Activated naive CD4-positive, alpha-beta T cell (primary cell): ENCODE measurements at places on chromosomes 7 and 10.

GRCh38 chr10:44422570-44423101 is 37.7 kb upstream of the CXCL12 start:
- DNase-seq = no peak

DNA sequence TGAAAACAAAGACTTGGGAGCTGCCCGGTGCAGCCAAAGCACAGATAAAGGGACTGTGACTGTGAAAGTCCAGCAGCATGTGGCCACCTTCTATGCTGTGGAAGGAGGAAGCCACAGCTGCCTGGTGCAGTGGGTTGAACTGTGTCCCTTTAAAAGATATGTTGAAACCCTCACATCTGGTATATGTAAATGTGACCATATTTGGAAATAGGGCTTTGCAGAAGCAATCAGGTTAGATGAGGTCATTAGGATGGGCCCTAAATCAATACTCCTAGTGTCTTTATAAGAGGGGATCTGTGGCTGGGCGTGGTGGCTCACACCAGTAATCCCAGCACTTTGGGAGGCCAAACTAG is 136.9 kb downstream of the GLI3 start:
- DNase-seq = no peak

DNA sequence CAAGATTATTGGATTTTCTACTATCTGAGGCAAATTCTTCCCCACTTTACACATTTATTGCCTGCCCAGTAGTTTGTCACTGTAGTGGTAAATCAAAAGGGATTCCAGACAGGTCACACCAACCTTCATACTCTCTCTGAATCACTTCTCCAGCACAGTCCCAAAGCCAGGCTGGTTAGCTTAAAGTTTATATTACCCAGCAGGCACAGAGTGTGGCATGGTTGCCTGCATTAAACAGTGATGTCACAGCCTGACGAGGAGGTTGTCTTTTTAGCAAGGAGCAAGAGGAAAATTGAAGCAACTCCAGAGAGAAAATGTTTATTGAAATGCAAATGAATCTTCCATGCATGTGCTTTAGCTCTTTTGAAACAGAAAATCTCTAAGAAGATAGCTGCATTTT is 375.5 kb upstream of the CELF2 start:
- DNase-seq = no peak

DNA sequence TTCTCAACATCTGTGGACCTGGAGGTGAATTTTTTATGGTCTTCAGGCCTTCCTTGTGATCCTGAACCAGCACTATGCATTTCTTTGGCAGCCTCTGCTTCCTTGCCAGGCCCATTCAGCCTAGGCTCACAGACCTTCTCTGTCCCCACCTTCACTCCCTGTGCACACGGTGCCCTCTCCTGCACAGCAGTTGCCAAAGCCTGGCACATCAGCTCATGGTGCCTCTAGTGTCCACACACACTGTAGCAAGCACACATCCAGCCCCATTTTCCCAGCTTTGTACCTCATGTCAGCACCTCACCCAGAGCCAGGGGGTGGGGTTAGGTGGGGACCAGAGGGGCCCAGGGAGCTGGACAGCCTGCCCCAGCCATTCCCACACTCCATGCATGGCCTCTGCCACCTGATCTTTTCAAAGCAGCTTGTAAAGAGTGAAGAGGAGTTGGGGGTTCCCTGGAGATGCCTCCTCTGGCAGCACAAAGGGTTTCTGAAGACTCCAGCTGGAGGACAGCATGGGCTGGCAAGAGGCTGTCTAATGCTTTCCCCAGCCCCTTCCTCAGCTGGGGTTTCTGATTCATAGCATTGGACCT is 57.9 kb upstream of the TMEM72 start:
- no peak for DNase-seq

DNA sequence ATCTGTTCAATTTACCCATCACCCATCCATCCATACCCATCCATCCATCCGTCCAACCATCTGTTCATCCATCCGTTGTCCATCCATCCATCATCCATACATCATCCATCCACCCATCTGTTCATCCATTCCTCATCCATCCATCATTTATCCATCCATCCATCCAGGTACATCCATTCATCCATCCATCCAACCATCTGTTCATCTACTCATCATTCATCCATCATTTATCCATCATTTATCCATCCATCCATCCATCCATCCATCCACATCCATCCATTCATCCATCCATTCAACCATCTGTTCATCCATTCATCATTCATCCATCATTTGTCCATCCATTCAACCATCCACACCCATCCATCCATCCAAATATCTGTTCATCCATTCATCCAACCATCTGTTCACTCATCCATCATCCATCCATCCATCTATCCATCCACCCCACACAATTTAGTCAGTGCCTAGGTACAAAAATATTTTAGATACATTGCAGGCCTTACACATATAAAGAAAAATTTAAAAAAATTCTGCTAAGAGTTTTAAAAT is 119.1 kb downstream of the PRKCQ start:
- no peak for DNase-seq

GRCh38 chr10:81875467-81876252 is 666 bp downstream of the NRG3 start:
- DNase-seq = no peak

DNA sequence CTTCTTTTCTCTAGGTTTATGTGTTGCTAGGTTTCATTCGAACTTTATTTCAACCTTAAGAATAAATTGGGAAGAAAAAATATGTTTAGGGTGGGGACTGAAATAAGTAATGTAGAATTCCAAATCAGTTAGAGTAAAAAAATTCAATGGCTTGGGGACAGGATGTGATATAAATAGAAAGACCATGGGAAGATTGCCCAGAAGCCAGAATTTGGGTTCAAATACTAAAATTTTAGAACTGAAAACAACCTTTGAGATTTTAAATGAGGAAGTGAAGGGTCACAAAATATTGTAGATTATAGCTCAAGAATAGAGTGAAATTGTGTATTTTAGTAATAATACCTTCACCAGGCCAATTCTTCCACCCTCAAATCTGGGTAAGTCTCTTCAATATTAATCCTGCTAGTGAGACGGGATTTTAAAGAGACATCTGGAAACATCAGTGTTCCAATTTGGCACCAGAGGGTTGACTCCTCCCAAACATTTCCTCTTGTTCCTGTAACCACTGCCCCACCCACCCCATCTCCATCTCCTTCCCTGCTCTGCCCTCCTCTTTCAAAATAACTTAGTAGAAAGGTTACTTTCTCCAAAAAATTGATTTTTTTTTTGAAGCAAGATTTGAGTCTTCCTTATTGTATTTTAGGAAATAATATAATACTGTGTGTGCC is 51.3 kb upstream of the FAM3C start:
- no peak for DNase-seq

GRCh38 chr7:7535691-7536090 is at the start of gene COL28A1:
Gene COL28A1, minus strand, starts transcription at chr7:7535873. Its CDS starts 2,998 bp downstream, at chr7:7532875.
- DNase-seq = no peak

GRCh38 chr10:120105001-120105400 is 212.5 kb downstream of the SEC23IP start:
- no peak for DNase-seq

DNA sequence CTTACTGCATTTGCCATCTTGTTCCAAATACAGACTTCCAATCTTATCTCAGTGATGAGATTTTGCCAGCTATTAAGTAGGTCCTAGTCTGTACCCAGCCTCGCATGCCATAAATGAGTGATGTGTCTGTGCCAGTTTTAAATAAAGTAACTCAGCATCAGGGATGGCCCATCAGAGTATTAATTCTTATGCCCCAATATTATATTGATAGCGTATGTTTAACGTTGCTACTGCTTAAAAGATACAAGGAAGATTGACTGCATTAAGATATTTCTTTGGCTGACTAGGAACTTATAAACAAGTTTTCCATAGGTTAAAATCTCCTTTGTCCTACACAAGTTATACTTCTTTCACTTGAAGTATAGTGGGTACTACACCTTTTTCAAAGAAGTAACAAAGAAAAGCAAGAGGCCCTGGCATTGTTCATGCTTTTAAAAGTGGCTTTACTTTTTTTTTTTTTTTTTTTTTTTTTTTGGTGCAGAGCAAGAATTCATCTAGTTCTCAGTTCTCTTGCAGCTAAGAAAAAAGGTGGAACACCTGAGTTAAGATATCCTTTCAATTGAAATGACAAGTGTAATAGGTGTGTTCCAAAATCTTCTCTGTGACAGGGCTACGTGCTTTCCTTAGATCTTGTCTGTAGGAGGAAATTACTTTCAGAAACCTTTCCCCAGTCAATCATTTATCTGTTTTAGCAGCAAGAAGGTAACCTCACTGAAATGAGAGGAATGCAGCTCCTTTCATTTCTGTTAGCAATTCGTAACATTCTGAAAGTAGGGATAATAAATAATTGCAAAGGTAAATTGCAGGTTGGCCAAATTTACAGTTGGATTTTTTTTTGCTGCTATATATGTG is 245.0 kb downstream of the CELF2 start:
- no peak for DNase-seq

DNA sequence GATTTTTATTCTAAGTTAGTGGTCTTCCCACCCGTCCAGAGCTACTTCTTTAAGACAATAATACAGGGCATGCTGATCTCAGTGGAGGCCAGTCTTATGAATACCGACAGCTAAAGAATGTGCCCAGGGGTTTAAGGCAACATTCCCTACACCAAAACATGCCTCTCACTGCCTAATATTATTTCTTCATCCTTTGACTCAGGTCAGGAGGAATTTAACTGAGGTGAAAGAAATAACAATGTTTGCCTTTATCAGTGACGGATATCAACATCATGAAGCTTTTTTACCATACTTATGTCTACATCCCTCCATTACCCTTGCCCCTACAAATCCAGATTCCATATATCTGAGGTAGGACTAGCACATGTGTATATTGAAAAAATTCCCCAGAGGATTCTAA is 33.3 kb upstream of the TES start:
- no peak for DNase-seq

DNA sequence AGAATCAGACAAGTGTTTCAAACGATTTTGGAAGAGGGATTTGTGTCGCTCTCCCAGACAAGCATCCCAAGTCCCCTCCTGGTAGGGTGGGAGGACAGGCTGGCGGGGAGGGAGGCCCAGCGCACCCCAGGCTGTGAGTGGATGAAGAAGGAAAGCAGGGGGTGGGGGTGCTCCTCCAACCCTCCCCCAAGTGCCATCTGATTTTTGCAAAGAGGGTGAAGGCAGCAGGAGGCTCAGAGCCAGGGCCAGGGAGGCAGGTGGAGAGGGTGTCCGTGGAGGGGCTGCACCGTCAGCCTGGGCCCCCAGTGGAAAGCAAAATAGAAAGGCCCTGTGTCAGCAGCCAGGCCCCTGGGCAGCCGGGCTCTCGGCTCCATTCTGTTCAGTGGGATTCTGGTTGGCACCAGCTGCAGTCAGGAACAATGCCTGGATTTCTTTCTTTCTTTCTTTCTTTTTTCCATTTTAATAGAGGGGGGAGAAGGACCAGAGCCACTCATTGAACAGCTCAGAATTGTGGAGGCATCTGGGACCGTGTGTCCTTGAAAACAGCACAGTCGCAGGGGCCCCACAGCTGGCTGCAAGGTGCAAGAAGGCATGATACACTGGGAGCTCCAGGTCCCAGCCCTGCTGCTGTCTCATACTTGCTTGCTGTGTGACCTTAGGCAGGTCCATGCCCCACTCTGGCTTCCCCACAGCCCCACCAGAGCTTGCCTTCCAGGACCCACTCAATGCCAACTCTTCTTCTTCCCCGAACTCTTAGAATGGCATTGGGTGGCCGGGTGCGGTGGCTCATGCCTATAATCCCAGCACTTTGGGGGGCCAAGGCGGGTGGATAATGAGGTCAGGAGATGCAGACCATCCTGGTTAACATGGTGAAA is 7.1 kb upstream of the ZMIZ1 start:
- no peak for DNase-seq

- DNase-seq = no peak
Observed at GRCh38 chr7:131540491-131541162, 15.8 kb downstream of the PODXL start.

- no peak for DNase-seq
Observed at GRCh38 chr7:105493923-105494315, 28.2 kb downstream of the PUS7 start.

GRCh38 chr10:96673318-96674099 is 46.8 kb downstream of the PIK3AP1 start:
- no peak for DNase-seq

GRCh38 chr10:124953421-124953820 is 11.5 kb downstream of the ZRANB1 start:
- DNase-seq = no peak

GRCh38 chr10:5812283-5813090 is 747 bp downstream of the GDI2 start:
- no peak for DNase-seq

GRCh38 chr7:43637114-43637806 is 54.4 kb downstream of the STK17A start:
- DNase-seq = no peak

DNA sequence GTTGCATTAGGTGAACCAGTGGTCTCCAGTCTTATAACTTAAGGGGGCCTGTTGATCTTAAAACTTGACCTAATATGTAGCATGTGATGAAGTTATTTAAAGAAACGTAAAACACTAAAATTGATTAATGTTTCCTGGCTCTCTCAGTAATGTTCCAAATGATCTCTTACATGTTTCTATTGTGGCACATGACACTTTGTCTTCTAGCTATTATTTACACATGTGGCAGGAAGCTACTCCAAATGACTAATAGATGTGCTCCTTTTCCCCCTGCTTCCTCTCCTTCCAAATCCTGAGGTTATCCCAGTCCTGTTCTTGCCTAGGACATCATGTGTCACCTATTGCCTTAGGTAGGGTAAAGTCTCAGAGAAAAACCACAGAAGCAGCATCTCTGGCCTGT is 89.4 kb downstream of the FAS start:
- DNase-seq = no peak

DNA sequence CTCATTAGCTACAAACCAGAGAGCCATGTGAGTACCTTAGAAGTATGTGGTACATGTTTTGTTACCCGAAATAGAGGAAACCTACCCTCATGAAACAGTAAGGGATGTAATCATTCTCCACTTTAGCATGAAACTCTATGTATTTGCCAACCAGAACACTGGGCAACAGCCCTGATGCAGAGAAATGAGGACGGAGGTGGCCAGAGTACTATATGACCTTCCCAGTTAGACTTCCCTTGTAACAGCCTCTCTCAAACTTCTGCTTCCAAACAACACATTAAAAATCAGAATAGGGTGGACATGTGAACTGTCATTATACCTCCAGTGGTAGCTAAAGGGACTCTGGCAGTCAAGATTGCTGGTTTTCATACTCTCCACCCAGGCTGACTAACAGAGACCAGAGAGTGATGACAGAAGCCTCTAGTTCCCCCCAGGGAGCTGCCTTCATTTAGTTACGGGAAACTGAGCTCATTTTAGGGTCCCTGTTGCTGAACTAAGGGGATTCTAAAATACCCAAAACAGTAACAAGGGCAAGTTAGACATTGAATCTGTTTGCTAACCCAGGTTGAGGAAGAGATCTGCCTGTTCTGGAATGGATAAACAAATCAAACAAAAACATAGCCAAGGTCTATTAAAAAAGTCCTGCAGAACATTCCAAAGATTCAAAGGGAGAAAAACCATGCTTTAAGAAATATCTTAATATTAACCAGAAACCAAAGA is 83.1 kb downstream of the VPS41 start:
- no peak for DNase-seq

- no peak for DNase-seq
Observed at GRCh38 chr10:25175527-25176420, 973 bp downstream of the GPR158 start.
